ENCODE measurements at places on chromosomes 16 and 17.

GRCh38 chr17:67525239-67526135, 148.4 kb downstream of the PITPNC1 start:
- DNase-seq, result no peak

DNA sequence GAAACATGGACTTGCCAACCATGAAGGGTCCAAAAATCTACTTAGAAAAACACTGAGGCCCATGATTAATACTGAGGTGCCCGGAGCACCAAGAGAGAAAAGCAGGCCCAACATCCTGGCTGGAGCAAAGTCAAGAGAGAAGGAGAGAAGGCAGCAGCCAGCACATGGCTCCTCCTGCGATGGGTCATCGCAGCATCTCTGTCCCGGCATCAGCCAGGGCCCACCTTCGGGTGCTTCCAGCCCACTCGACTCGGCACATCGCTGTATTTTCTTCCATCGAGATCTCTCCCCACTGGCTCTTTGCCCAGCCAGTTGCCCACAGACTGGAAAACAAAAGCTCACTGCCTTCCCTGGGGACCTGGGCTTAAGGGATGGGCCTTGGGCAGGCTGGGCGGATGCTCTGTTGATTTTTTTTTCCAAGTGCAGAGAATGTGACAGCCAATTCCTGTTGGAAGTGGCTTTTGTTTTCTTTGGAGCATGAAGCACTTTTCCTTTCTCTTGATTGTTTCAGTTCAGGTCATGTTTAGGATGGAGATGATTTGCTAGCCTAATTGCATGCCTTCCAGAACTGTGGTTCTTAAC, 58.1 kb downstream of the CYB5B start:
- DNase-seq, result peak; percentile 56

DNA sequence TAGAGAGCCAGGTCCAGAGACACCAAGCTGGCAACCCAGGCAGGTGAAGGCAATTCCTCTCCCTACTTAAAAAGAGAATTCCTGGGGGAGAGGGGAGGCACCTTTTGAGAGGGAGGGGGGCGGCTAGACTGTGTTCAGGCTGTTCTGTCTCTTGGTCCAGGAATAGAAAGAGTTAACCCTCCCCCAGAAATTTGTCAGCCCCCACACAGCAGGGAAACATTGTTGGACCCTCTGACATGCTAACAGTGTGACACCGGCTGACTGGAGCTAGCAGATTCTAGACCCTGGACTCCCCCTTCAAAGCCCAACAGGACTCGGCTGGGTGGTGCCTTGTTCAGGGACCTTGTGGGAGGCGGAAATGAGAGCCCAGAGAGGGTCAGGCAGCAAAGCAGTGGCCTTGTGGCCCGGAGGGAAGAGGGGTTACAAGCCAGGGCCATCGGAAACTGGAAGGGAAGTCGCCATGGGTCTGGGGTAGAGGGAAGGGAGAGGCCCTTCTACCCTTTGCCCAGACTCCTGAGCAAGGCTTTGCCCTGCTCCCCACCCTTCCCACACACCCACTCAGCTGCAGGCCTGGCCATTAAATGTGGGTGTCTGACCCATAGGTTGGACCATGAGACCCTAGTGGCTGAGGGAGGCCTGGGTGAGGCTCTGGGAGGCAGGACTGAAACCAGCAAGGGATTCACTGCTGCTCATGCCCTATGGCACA, 44.6 kb downstream of the RAI1 start:
- DNase-seq, result no peak

DNA sequence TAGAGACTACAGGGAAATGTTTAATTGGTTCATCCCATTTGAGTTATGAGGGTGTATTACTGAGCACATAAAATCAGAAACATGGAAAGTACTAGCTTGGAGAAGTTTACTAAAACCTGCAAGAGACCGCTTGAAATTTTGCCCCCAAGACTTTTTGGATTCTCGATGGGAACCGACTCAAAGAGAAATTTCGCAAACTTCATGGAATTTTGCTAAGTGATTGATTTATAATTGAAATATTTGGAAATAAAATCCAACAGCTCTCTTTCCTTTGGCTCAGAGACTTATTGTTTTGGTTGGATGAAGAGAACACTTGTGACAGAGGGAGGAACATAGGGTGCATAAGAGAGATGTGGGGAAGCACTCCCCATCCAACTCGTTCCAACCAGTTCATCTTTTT, 574.4 kb downstream of the WWOX start:
- no peak for DNase-seq

GRCh38 chr17:2511138-2511461, 588 bp downstream of the METTL16 start:
- DNase-seq, result peak; percentile 24

DNA sequence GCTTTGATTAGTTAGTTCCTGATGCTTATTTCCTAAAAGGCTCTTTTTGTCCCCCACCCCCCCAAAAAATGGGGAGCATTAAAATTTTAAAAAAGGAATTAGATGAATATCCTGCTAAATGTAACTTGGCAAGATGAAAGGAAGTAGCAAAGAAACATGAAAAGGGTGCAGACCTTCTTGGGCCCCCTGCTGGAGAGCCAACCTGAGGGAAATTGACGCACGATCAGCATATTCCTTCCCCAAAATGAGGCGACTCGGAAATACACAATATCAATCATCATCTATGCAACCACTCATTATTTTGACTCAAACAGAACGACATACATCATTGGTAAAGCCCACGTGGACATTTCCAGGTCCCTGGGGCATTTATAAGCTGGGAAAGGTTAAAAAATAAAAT, 59.7 kb downstream of the GRIN2A start:
- DNase-seq, result no peak

GRCh38 chr17:33927732-33928133, 327.4 kb upstream of the CCL2 start:
- DNase-seq, result no peak

- no peak for DNase-seq
Measured at GRCh38 chr17:7224110-7224509, 4.4 kb downstream of the ACADVL start.

DNA sequence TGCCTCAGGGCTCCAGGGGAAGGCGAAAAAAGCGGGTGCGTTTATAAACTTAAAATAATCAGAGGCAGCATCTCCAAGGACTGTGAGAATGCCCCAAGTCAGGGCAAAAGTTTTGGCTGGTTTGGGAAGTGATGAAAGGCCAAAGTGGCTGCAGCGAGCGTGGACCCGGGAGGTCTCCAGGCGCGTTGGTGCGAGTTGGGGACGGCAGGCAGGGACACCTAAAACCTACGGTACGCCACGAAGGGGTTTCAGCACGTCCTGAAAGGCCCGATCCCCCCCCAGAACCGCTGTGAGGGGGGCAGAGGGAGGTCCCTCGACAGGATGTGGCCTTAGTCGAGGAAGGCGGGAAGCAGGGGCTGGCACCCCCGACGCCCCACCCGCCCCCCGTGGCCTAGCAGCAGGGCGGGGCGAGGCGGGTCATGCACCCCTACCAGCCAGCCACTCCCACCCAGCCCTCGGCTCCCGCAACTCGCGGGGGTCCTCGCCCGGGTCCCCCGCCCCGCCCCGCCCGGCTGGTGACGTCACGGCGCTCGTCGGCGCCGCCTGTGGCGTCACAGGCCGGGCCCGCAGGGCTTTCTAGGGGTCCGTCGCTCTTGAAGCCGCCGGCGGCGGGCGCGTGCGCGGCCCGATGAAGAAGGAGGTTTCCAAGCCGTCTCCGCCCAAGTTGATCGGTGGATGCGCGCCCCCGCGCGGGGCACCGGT, at the start of gene MYCBPAP:
Gene MYCBPAP (plus strand): TSS at position 569 of the 702 bp plus-strand sequence. CDS start 236 bp downstream, outside the sequence.
- peak; percentile 82 for DNase-seq

GRCh38 chr16:11109566-11109965, 146.4 kb downstream of the SOCS1 start:
- no peak for DNase-seq

DNA sequence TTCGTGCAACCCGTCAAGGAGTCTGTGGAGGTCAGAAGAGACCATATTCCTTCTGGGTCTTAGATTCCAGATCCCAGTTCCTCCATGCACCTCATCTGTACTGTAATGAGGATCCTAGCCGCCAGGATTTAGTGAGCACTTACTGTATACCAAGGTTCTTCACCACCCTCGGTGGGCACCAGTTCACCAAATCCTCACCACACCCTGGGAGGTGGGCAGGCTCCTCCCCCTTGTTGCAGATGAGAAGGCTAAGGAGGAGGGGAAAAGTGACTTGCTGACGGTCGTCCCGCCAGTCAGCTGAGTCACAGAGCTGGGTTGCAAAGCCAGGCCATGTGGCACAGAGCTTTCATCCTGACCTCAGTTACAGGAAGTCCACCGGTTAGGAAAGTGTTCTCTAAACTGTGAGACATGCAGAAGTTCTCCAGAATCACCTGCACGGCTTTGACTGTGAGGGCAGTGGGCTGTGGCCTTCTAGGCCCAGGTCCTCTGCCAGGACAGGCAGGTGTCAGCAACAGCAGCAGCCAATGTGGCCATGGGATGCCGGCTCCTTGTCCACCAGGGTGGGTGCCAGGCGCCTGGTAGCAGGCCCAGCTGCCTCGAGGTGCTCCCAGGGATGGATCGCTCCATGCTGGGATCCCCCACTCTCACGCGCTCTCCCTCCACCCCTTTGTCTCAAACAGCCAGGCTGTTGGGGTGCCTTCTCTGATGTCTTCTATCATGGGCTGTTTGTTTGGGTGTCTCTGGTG, 240.3 kb upstream of the GSE1 start:
- DNase-seq, result peak; percentile 90

GRCh38 chr16:76882105-76882504, 308.9 kb upstream of the MON1B start:
- DNase-seq, result no peak

DNA sequence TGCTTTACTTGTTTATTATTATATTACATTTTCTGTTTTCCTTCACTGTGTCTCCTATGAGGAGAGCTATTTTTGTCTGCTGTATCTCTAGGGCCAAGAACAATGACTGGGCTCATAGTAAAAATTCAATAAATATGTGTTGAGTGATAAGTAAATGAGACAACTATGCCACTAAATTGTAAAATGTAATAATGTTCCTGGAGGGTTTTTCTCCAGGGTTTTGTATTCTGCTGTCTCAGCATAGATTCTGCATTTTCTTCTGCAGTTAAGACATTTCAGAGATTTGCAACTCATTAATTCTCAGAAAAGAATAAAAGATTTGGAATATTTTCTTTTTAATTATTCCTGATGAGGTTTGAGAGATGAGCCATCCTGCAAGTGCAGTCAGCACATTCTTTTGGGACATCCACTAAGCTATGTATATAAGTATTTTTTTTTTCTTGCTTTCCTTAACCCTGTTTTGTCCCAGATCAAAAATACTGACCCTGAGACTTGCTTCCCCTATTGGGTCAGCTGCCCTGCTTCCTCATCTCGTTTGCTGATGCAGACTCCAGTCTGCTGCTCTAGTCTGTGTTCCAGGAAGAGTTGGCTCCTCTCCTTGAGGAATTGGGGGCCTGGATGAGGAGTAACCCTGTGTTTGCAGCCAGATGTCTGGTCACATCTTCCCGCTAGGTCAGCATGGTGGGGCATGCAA, 122.9 kb downstream of the ABCA8 start:
- no peak for DNase-seq

GRCh38 chr17:53321651-53322050, 501.1 kb upstream of the KIF2B start:
- no peak for DNase-seq

GRCh38 chr16:9966569-9967157, 215.6 kb downstream of the GRIN2A start:
- DNase-seq, result no peak

DNA sequence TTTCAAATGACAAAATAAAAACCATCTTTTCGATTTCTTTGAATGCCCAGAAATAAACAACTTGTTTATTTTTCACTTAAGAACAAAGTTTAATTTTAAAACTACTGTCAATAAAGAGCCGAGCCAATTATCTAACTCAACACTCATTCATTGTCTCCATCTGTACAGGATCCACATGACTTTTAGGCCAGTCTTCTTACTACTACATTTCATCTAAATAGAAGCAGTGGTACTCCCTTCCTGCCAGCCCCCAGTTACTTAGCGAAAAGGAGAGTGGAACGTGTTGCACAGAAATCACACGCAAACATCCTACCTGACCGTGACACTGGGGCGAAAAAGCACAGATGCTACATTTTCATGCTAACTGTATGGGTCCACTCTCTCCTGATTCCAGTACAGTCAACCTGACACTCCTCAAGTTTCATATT, 1.2 kb downstream of the GNA13 start:
- no peak for DNase-seq

GRCh38 chr17:55846745-55847144, 95.9 kb downstream of the PCTP start:
- DNase-seq, result no peak

DNA sequence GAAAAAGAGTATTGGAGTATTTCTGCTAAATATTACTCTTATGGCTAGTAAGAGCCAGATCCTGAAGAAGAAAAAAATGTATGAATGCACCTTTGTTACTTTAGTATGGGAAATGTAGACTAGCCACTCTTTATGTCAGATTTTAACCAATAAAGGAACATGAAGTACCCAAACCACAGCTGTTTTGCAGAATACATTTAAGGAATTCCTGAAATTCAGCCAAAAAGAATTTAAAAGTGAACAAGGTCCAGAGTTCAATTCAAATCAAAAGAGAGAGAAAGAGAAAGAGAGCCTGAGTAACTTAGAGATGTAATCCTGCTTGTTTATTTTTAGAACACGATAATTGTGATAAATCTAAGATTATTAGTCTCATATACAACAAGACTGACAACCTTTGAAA, 1.2 kb downstream of the KCNJ16 start:
- DNase-seq, result no peak

GRCh38 chr16:84810518-84811273, 9.1 kb upstream of the CRISPLD2 start:
- no peak for DNase-seq

- no peak for DNase-seq
Measured at GRCh38 chr17:30253312-30253711, 17.8 kb upstream of the SLC6A4 start.

- no peak for DNase-seq
Measured at GRCh38 chr16:66228792-66229191, 137.7 kb upstream of the CDH5 start.

GRCh38 chr16:68040506-68041288, 17.6 kb downstream of the DUS2 start:
- peak; percentile 73 for DNase-seq
